ENCODE measurements at places on chromosomes 16 and 17.

DNA sequence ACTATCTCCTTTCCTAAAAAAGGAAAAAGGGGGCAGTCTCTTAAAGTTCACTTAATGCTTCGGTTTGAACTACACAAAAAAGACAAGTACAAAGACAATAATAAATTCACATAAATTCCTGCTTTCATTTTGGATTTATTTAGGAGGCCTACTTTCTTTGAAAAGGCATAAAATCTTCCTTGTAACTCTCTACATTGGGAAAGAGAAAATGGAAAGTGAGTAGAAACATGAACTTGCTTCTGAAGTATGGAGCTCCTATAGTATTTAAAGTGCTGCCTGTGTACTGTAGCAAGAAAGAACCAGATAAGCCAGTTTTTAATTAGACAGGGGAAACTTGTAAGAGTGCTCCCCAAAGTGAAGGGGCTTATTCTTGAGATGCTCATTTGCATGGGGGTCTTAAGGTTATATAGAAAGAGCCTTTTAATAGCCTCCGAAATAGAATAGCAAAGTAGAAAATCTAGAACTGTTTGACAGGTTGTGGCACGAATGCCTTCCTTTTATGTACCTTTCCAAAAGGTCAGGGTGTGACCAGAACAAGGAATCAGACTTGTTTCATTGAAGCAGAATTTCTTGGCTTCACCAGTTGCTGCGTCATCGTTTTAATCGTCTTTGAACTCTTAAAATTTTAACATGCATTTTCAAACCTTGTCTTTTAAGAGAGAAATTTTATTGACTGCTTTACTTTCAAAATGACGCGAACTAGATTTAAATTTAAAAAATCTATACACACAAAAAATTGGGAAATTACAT, 12.9 kb downstream of the GAN start:
- DNase-seq = no peak

DNA sequence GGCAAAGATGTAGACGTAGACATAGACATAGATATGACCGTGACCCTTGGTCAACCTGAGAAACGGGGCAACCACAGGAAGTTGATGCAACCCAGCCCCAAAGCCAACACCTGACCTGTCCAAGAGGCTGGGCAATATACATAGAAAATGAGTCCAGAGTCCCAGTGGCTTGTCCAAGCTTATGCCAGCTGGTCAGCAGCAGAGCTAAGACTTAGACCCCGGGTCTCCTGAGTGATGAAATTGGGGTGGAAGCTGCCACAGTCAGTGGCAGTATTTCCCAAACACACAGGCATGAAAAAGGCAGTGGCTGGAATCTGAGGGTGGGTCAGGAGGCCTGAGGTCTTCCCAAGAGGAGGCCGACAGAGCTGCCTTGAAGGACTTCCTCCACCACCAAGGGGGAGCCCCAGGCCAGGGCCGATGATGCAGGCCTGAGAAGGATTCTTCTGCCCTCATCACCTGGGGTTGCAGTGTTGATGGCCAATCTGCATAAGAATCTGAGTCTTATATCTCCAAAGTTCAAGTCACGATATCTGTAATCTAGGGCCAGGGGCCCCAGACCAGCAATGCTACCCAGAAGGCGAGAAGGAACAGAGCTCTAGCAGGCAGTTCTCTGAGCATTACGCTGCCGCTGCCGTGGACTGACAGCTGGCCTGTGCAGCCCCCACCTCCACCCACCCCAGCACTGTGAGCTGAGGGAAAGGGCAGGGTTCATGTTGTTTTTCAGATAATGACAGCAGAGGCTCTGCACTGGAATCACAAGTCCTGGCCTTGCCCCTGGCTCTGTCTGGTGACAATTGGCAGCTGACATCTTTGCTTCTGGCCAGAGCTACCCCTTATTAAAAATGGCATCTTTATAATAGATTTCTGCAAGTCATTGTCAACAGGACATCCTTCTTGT, 72.7 kb downstream of the GNAO1 start:
- DNase-seq = no peak

- DNase-seq = no peak
Measured at GRCh38 chr16:85629326-85629725, 16.2 kb downstream of the GSE1 start.

GRCh38 chr17:82675476-82676245, 22.8 kb downstream of the RAB40B start:
- DNase-seq = no peak

DNA sequence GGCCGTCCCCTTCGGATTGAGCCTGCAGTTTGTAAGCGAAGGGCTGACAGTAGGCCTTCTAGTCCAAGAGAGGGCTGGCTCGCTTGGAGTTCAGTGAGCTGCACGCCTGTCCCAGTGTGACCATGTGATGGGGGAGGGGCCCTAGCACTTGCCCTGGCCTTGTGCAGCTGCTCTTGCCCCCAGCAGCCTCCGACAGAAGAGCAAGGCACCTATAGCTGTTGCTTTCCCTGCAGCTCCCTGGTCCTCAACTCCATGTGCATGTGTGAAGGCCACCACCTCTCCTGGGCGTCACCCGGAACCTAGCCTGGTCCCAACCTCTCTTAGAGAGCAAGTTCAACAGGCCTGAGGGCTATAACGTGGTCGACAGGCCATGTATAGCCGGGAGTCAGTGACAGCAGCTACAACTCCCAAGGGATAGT, 5.6 kb downstream of the SPHK1 start:
- DNase-seq = no peak

DNA sequence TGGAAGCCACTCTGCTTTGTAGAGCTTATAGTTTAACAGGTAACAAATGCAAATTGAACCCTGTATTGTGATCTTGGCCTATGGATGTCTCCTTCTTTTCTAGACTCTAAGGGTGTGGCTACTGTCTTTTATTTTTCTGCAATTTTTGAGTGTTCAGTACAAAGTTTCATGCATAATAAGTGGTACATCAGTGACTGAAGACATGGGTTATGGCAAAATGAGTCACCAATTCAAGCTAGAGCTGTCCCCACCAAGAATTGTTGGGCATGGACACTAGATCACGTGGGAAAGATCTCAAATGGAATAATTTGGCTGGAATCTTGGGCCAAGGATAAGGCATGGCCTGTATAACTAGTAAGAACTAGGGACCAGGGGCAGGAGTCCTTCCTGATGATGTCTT, 228.4 kb upstream of the N4BP1 start:
- no peak for DNase-seq
